Stimulated activated CD4-positive, alpha-beta T cell treated with anti-CD3 and anti-CD28 coated beads, Interleukin-2, amount 100 ng/mL, for 4 hours (primary cell): ENCODE measurements at places on chromosomes 1 and 21.

GRCh38 chr1:234608911-234609690, 877 bp downstream of the IRF2BP2 start:
- DNase-seq: peak; percentile 62

- DNase-seq: no peak
Observed at GRCh38 chr1:165512816-165513215, 31.0 kb upstream of the LRRC52 start.

GRCh38 chr1:230084408-230085177, 17.6 kb downstream of the GALNT2 start:
- DNase-seq: no peak

GRCh38 chr1:168341483-168341975, 60.9 kb downstream of the TBX19 start:
- no peak for DNase-seq

DNA sequence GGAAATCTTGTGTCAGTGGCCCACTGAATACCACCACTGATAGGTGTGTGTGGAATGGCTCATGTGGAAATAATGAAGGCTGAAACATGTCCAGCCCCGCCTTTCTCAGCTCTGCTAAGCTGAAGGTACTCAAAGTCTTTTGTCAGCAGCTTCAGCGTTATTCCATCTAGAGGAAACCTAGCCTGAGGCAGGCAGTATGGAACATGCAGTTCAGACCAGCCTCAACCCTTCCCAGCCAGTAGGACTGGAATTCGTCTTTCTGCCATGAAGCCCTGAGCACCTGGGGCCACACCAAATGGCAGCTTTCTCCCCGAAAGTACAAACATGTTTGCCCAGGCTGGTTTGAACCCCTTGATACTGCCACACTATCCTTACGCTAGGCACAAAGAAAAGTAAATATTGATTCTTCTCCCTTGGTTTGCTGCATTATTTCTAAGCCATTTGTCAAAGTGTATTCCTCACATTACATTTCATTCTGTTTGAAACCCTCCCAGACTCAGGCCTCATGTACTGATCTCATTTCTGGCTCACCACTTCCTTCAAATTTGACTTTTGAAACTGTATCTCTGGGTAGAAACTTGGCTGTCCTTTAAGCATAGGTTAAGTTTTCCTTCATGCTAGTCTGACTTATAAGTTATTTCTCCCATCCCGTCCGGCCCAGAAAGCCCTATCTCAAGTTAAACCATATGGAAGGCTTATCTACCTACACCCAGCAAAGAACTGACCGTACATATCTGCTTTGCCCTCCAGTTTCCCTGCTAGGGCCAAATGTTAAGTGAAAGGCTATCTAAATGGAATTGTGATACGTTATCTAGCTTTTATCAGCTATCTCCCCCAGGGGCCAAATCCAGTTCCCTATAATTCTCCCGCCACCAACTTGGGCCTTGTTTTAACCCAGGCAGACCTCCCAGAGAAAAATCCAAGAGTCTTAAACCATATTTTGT, 45.7 kb upstream of the HOOK1 start:
- DNase-seq: no peak
